Bronchial epithelial cell (primary cell): ENCODE measurements at places on chromosomes 12 and 14.

- no peak for DNase-seq
Measured at GRCh38 chr12:52086366-52086765, 6.9 kb downstream of the SMIM41 start.

GRCh38 chr14:70640938-70641547, 673 bp upstream of the TTC9 start:
- peak; percentile 57 for DNase-seq

- DNase-seq = peak; percentile 52
Measured at GRCh38 chr12:62210422-62210821, 49.8 kb upstream of the USP15 start.

DNA sequence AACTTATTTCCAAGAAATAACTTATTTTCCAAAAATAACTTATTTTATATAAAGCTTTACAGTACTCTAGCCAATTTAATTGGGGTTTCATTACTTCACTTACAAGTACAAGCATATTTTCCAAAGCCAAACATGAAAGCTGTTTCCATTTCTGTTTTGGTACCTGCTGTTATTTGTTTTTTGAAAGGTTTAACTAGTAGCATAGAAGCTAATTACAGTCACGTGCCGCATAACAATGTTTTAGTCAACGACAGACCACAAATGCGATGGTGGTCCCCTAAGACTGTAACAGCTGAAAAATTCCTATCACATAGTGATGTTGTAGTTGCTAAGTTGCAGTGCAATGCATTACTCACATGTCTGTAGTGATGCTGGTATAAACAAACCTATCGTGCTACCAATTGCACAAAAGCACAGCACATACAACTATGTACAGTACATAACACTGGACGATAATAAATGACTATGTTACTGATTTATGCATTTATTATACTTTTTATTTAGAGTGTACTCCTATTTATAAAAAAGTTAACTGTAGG, 21.7 kb downstream of the PTPN21 start:
- DNase-seq = no peak

GRCh38 chr14:88488081-88488480, 66.7 kb downstream of the PTPN21 start:
- DNase-seq = peak; percentile 81

- DNase-seq = no peak
Measured at GRCh38 chr12:82883394-82884355, 197.0 kb downstream of the TMTC2 start.

DNA sequence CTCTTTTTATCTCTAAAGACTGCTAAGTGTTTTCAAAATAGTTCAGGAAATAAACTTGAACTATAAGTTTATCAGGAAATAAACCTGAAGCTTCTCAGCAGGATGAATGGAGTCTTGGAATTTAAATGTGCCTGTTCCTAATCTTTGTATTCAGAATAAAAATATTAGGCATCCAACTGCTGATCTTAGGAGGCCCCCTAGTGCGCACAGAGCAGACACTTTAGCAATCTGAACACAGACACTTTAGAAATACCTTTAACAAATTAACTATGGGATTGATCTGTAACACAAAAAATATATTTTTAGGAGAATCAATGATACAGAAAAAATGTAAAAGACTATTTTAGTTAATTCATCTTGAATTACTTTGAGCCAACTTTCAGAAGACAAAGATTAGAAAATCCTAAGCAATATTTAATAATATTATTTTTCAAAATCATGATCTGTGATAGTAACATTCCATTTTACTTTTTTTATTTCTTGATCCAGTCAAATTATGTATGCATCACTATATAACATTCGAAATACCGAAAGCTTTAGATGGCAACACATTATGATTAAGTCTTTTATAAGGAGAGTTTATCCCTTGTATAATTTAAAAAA, 80.9 kb downstream of the SLC41A2 start:
- DNase-seq = peak; percentile 30

- DNase-seq = peak; percentile 71
Measured at GRCh38 chr12:19759227-19759626, 319.9 kb downstream of the AEBP2 start.

- DNase-seq = no peak
Measured at GRCh38 chr12:80710727-80711449, 3.5 kb downstream of the MYF6 start.

DNA sequence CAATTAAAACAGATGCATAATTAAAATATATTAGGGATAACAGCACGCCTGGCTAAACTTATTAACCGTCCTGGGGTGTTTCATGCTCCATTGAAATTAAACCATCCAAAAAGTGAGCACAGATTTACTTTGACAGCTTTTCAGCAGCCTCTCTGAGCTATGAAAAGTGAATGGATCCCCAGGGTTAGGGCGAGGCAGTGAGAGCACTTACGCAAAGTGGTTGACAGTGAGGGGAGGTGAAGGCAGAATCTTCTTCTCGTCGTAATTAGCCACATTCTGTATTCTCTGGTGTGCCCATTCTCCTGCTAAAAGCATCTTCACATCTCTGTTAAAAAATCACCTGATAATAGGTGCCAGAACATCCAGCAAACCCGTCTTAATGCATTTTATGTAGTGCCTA, 1.9 kb downstream of the TMTC2 start:
- no peak for DNase-seq

GRCh38 chr14:70893858-70894291, 13.4 kb upstream of the PCNX1 start:
- DNase-seq = no peak

GRCh38 chr14:30808576-30808975, 65.8 kb upstream of the COCH start:
- DNase-seq = peak; percentile 8

- no peak for DNase-seq
Measured at GRCh38 chr14:68755016-68755353, 37.9 kb downstream of the ZFP36L1 start.

DNA sequence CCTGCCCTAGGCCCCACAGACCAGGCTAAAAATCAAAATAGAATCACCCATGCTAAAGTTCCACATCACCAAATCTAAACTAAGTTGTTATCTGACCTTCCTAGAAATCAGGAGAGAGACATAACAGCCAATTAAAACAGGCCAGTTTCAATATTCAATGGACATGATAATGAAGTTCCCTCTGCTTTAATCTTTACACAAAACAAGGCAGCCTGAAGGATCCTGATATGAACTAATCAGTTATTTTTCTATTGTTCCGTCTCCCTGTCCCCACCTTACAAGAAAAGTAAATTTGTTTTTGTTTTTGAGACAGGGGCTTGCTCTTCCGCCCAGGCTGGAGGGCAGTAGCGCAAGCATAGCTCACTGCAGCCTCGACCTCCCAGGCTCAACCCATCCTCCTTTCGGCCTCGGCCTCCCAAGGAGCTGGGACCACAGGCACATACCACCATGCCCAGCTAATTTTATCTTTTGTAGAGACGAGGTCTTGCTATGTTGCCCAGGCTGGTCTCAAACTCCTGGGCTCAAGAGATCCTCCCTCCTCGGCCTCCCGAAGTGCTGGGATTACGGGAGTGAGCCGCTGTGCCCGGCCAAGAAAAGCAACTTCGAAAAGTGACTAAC, 5.4 kb upstream of the CEBPE start:
- no peak for DNase-seq

GRCh38 chr14:93987376-93987775, 9.7 kb upstream of the CCDC197 start:
- DNase-seq = peak; percentile 18

DNA sequence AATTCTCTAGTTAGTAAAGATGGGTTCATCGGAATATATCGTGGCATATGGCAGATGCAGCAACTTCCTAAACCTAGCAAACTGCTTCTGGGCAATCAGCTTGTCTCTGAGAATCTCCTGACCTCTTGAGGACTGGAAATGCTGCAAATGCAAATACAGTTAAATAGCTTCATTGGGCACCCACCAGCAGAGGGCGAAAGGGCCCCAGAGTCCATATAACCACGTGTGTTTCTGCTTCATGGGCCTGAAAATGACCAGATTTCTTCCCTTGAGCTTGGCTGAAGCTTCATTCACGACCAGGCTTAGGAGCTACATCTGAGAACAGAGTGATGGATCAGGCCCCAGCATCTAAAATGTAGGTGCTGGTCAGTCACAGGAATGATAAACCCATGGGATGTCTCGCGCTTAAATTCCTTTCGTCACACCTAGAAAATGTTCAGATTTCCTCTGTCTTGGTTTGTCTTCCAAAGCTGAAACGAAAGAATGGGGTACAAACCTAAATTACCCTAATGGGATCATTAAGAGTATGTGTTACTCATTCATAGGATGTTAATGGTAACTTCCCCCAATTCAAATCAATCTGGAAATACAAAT, 1482.5 kb upstream of the TMEM132C start:
- peak; percentile 7 for DNase-seq

- no peak for DNase-seq
Measured at GRCh38 chr12:14252697-14253096, 112.8 kb upstream of the ATF7IP start.

DNA sequence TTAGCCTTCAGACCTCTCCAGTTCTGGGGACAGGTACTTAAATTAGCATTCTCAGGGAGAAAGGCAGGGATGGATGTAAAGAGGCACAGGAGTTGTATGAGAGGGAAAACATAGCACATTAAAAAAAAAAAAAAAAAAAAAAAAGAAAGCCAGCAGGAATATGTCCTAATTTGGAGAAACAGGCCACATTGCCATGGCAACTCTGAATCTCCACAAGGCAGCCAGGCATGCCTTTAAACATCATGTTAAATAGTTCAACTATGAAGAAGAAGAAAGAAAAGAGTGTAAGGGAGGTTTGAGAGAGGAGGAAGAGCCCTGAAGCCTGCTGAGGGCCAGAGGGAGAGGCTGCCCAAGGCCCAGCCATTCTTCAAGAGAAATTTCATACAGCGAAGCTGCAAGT, 145.8 kb downstream of the GRIN2B start:
- DNase-seq = no peak

DNA sequence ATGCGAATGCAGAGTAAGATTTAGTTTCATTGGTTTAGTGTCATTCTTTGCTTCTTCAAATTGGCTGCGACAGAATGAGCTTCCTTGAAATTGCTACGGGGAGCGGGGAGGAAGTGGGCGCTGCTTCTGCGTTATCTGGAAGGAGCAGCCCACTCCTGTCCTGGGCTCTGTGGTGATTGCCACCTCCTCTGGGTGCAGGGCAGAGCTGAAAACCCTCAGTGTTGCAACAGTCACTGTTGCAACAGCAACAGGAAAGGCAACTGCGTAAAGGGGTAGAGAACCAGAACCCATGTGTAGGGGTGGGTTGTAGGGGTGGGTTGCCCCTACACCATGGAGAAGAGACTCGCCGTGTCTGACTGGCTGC, 57.7 kb downstream of the MAX start:
- no peak for DNase-seq

DNA sequence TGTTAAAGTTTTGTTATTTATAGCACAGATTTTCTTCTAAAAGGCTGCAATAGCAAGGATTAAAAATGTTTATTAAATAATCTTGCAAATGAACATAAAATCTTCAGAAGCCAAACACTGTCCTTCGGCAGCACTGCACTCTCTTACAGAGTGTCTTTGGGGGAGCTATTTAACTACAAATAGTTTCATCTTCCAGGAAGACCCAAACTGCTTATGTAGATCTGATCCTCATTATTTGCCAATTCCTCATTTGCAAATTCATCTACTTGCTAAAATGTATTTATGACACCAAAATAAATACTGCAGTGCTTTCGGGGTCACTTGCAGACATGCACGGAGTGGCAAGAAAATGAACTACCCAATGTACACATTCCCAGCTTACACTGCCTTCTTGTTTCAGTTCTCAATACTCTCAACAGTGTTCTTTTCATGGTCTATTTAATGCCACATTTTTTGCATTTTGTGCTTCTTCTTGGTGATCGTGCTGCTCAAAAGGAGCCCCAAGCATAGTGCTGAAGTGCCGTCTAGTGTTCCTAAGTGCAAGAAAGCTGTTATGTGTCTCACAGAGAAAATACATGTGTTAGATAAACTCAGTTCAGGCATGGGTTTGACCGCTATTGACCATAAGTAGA, 128.1 kb downstream of the PRKD1 start:
- DNase-seq = no peak

DNA sequence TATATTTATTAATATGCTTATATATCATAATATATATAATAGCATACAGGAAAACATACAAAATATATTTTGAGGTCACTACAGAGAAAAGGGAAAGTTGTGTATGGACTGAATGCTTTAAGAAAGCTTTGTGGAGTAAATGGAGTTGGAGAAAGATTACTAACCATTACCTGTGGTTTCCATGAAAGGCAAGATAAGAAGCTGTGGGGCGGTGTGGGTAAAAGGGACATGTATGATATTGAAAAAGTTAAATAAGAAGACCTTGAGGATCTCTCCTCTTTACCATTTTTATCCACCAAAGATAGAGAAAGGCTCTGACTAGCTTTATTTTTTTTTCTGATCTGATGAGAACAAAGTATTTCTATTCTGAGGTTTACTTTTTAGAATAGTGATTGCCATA, 404.4 kb downstream of the TRHDE start:
- DNase-seq = no peak

- no peak for DNase-seq
Measured at GRCh38 chr12:13206560-13206897, 10.0 kb downstream of the EMP1 start.

DNA sequence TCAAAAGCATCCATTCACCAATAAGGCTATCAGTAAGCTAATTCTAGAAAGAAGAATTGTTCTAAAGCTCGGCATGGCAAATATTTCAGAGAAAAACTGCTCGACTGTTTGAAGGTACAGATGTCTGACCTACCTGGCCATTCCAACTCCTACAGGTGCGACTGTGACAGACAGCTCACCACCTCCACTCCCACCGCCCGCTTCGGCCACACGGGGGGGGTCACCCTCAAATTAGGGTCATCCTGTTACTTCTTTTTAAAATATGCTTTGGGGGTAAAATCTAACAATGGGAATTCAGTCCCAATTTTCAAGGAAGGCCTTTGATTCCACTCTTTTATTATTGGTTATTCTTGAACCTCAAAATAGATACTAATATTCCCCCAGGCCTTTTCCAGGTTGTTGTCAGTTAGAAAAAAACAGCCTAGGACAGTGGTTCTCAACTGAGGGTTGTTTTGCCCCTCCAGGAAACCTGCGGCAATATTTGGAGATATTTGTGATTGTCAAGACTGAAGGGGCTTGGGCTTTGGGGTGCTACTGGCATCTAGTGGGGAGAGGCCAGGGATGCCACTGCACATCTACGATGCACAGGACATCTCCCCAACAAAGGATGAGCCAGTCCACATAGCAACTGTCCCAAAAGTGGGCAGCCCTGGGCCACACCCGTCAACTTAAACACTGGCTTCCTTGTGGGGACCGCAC, 81.2 kb downstream of the BCL11B start:
- DNase-seq = no peak

GRCh38 chr12:30440826-30441602, 254.7 kb downstream of the IPO8 start:
- peak; percentile 41 for DNase-seq

DNA sequence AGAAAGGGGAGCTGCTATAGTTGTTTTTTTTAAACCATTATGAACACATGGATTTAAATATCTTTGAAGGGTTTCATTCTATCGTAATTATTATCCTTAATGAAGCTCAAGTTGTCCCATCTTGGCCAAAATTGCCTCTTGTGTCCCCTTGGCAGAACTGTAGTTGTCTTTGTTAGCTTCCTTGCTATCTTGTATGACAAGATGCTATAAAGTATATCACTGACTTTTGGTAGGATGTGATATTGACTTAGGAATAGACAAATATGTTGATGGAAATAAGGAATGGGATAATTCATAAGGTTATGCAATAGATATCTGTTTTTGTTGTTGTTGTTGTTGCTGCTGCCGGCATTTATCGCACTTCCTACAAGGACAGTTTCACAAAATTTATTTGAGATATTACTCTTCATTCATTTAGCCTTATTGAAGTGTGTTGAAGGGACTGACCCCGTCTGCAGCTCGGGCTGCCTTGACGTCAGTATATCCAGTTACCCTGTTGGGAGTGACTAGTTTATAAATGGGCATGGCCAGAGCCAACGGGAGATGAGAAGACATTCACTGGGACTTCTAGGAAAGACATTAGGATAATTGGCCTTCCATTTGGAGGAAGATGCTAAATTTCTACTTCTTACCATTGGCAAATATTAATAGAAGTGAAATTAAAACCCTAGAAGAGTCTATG, 26.1 kb upstream of the APOLD1 start:
- DNase-seq = no peak
